ENCODE measurements at places on chromosomes 5 and 9. TPM values are rescaled to one million over a fixed set of nuclear protein-coding genes. Genes with fewer than 3 reads are reported as not detected.

DNA sequence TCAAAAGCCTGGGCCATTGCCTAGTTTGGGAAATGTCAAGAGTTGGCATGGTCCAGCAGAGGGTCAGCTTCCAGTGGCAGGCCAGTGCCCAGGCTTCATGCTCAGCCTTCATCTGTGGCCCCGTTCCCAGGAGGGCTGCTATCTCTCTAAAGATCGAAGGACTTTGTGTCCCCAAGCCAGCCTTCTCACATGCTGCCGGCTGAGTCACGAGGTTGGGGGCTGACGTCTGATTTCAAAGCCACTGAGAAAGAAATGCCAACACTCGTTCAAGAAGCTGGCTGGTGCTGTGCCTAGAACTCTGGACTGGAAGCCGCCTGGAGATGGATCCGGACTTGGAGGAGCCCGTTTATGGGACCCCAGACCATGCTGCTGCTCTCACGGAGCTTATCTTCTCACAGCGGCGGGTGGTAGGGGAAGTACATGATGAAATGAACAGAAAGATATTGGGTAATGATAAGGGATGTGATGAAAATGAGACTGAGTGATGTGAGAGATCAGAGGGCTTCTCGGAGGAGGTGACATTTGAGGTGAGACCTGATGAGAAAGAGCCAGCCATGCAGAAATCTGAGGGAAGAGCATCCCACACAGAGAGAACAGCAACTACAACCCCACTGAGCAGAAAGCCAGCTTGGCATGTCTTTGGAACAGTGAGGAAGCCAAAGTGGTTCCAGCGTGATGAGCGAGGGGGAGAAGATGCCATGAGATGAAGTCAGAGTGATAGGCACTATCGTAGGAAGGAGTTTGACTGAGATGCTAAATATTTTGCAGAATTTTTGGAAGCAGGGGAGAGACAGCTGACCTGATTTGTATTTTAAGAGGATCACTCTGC is 54.9 kb upstream of the BOD1 start:
- DNase-seq, result no peak

- no peak for DNase-seq
Observed at GRCh38 chr9:34687276-34688030, 3.6 kb downstream of the CCL19 start.

DNA sequence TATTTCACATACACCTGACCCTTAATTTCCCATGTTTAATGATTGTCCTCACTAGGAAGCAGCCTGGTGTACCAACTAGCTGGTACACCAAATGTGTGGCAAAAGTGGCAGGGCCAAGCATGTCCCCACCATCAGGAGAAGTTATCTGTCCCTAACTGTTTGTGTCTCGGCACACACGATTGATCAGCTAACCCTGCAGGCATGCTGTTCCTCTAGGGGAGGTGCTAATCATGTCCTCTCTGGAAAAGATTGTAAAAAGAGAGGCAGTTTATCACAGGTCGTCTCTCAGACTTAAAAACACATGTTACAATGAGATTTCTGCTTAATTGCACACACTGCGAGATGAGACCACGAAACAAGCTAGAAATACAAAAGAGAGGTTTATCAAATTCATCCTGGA is 342.7 kb downstream of the DIRAS2 start:
- no peak for DNase-seq

The NRG2 gene
- total RNA-seq, result not detected

- DNase-seq, result no peak
Observed at GRCh38 chr9:77945798-77946197, 85.8 kb downstream of the GNAQ start.

The INSYN2B gene
- total RNA-seq, result not detected

GRCh38 chr5:38323645-38324295 is 65.4 kb downstream of the EGFLAM start:
- DNase-seq, result no peak

The LCN10 gene
- total RNA-seq, result not detected

DNA sequence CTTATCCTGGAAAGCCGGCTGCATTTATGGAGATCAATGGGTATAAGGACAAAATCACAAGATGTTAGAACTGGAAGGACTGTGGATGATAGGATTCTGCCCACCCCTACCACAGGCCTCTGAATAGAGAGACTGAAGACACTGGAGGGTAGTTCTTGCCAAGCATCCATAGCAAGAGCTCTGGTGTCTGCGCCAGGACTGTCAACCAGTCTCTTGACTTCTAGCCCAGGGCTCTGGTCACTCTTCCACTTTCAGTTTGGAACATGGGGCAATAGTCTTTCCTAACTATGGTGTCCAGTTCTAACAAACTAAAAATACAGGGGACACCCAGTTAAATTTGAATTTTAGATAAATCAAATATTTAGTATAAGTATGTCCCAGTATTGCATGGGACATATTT is 23.4 kb downstream of the LARP1 start:
- no peak for DNase-seq

- no peak for DNase-seq
Observed at GRCh38 chr9:107142896-107143603, 140.0 kb upstream of the RAD23B start.
